ENCODE measurements at places on chromosomes 7 and 10.
A peak's percentile ranks its signal among the peaks of the same experiment; 100 is the strongest.

DNA sequence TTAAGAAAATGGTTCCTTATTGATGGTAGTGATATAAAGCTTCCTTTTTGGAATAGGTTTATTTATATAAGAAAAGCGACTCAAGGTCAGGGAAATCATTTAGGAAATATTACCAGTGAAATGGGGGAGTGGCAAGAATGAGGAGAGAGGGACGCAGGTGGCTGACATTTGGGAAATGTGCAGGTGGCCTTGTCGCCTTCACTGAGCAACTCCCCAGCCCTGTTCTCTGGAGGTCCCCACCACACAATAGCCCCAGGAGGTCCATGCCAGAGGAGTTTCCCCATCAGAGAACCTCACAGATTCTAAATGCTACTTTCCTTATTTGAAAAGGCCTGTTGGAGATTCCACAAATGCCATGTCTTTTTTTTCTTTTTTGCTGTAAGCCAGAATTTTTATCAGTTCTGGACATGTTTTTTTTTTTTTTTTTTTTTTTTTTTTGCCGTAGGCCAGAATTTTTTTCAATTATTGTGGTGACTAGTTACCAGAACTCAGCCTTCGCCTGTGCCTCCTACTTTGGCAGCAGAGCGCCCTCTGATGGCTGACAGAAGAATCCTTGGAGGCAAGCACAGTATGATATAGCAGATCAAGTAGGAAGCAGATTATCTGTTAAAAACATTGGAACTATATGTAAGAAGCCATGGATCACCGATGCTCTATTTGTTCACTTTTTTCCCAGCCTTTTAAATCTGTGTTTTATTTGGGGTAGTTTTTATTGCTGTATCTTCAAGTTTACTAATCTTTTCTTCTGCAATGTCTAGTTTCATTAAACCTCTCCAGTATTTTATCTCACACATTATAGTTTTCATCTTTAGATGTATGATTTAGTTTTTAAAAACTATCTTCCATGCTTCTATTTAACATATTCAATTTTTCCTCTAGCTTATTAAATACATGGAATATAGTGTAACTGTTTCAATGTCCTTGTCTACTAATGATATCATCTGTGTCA, 18.6 kb downstream of the OPALIN start:
- DNase-seq: peak; percentile 62

DNA sequence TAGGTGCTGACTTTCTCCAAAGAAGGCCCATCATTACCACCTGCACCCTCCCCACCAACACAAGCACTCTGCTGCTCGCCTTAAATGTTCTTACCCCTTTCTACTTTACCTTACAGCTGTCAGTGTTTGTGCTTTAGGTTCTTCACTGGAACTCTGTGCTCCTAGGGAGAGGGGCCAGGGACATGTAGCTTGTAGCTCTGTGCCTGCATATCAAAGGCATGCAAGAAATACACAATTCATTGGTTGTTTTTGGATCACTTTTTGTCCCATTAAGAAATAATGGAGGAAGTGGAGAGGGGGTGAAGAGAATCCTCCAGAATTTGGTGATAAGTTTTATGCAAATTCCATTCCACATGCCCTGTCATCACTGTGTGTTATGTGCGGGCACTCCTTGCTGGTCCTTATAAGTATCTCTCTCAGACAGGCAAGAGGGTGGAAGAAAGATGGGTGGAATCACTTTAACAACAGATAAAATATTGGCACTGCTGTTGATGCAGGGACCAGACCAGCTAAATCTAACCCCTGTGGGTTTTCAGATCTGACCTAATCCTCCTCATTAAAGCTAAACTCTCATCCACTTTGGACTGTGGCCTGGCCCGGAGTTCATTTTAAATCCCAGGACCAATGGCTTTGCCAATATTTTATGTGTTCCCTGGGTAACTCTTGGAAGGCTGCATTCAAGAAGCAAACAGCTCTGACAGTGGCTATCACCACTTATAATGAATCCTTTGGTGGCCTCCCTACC, 375.8 kb upstream of the NFE2L3 start:
- no peak for DNase-seq

GRCh38 chr7:116679500-116679899, 7.5 kb downstream of the MET start:
- no peak for DNase-seq

DNA sequence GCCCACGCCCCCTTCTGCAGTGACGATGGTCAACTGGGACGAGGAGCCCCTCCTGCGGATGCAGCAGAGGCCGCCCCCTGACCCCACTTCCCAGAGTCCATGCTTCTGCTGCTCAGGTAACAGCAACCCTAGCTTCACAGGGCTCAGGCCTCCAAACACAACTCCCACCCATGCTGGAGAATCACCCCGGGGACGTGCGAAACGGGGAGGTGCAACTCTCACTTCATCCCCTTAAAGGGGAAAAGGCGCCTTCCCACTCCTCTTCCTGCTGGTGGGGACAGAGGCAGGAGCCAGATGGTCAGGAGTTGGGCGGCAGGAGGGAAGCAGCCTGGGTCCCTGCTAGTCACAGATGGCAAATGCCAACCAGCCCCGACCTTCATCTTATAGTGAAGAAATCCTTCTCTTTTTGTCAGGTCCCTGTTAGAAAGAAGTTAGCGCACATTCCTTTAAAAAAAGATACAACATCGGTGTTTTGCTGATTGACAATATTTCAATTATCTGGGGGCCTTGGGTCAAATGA, 155.4 kb downstream of the DIP2C start:
- DNase-seq: no peak

DNA sequence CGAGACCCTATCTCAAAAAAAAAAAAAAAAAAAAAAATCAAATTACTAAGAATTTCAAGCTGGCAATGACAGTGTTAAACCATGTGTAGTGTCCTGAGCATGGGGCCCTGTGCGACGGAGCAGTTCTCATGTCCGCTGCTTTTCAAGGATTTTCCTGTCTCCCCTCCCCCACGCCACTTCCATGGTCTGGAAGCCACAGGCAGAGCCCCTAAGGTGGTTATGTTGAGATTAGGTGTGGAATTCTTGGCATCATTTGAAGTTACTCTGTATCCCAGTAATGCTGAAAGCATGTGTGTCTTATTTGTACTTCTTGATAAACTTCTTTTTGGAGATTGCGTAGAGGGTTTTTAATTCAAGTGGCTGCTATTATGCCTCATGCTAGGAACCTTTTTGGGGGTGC, 65.2 kb downstream of the PFKFB3 start:
- DNase-seq: no peak

GRCh38 chr10:98086837-98087708, 47.4 kb upstream of the R3HCC1L start:
- DNase-seq: no peak

DNA sequence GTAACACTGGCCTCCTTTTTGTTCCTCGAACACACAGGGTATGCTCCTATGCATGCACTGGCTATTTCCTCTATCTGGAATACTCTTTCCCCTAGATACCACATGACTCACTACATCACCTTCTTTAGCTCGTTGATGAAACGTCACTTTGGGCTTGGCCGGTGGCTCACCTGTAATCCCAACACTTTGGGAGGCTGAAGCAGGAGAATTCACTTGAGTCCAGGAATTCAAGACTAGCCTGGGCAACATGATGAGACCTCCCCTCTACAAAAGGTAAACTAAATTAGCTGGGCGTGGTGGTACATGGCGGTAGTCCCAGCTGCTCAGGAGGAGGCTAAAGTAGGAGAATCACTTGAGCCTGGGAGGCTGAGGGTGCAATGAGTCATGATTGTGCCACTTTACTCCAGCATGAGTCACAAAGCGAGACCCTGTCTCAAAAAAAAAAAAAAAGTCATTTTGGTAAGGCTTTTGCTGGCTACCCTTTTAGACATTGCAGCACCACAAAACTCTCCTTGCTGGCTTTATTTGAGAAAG, 14.5 kb downstream of the ANKIB1 start:
- no peak for DNase-seq

DNA sequence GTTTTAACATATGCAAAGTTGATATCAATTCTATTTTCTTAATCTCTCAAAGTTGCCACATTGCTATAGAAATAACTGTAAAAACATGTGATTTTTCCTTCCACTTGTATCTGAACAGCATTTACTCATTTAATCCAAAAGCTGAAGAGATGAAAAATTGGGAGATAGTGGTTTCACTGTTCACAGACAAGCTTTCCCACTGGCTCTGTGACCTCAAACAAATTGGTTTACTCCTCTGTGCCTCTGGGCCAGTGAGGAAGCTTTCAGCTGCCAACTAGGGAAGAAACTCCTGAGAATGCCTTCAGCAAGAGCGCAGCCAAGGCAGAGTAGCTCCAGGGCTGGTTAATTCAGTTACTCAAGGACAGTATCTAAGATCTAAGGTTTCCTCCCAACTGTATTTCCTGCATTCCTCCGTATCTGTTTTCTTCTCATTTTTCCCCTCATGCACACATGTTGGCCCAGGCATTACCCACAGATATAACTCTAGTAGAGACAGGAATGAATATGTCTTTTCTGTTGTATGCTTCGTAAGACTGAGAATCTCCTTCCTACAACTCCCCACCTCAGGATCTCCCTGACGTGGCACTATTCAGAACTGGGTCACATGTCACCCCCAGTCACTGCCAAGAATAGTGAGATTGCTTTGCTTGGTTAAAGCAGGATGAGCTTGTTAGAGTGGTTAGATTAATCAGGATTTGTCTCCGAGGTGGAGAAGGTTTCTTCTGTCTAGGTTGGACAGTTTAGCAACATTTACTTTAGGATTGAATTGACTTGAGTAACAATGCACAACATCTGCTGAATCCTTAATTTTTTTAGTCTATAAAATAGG, 315.7 kb downstream of the NRG3 start:
- no peak for DNase-seq

- DNase-seq: no peak
These were observed 105.9 kb upstream of the ANLN start for GRCh38 chr7:36283711-36284130.

GRCh38 chr10:72323108-72323749, 31.5 kb downstream of the DNAJB12 start:
- DNase-seq: no peak

- DNase-seq: no peak
These were observed 82.7 kb downstream of the CPXM2 start for GRCh38 chr10:123808906-123809305.

- DNase-seq: peak; percentile 31
These were observed 113.2 kb upstream of the RHEB start for GRCh38 chr7:151632750-151633515.

DNA sequence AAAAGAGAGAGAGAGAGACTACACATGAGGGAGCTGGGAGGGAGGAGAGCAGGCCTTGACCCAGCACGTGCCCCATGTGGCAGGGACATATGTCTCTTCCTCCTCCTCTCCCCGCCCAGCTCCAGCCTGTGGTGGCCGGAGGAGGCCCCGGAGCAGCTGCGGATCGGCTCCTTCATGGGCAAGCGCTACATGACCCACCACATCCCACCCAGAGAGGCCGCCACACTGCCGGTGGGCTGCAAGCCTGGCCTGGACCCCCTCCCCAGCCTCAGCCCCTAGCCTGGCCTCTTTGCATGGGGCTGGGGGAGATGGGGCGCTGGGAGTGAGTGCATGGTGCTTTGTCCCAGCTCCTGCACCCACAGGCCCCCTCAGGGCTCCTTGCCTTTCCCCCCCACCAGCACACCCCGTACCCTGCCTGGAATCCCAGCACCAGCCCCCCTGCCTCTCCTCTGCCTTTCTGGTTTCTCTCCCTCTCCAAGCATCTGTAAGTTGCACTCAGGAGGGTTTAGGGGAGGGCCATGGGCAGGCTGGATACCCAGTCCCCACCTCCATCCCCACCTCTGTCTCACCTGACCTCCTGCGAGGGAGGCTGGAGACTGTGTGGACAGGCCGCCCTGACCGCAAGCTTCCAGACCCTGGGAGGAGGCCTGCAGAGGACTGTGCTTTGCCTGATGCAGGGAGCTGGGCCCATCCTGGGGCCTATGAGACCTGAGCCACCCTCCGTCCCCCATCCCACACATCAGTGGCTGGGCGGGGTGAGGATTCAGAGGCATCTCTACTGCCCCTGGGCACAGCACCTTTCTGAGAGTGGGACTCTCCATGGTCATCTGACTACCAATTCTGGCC, 4.8 kb downstream of the UPK3B start:
- DNase-seq: no peak

- no peak for DNase-seq
These were observed 1.0 kb downstream of the CYP51A1 start for GRCh38 chr7:92133133-92133736.

- no peak for DNase-seq
These were observed 94.7 kb downstream of the DYNC2I1 start for GRCh38 chr7:158950914-158951635.

DNA sequence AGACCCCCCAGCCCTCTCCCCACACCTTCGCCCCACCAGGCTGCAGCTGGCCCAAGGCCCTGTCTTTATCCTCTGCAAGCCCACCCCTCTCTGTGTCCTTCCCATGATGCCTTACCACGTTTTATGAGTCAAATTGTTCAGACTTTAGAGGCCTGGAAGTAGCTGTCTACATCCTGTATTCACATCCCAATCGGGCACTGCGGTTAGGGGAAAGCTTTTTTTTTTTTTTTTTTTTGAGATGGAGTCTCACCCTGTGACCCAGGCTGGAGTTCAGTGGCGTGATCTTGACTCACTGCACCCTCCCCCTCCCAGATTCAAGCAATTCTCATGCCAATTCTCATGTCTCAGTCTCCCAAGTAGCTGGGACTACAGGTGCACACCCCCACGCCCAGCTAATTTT, 121.5 kb upstream of the SH2B2 start:
- DNase-seq: no peak

DNA sequence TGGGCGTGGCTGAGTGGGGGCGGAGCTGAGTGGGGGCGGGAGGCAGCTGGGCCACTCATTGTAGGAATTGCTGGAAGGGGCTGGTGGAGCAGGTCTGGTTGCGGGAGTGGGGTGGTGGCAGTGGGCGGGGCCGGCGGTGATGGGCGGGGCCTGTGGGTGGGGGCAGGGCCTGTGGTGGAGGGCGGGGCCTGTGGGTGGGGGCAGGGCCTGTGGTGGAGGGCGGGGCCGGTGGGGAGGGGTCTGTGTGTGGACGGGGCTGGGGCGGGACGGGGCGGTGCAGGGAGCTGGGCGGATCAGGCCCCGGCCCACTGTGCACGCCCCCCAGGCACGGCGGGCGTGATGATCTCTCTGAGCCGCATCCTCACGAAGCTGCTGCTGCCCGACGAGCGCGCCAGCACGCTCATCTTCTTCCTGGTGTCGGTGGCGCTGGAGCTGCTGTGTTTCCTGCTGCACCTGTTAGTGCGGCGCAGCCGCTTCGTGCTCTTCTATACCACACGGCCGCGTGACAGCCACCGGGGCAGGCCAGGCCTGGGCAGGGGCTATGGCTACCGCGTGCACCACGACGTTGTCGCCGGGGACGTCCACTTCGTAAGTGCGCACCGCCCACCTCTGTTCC, 14.0 kb downstream of the SLC29A4 start:
- peak; percentile 76 for DNase-seq

- DNase-seq: no peak
These were observed 704.4 kb upstream of the CELF2 start for GRCh38 chr10:10313149-10313835.

GRCh38 chr7:110071192-110071591, 1019.7 kb upstream of the LRRN3 start:
- no peak for DNase-seq

GRCh38 chr10:89032141-89032891, 41.7 kb downstream of the FAS start:
- DNase-seq: no peak

Data from CD8-positive, alpha-beta memory T cell (primary cell).